Muscle of arm (tissue), 14 donors: ENCODE measurements at places on chromosomes 2 and 18. TPM values are rescaled to one million over a fixed set of nuclear protein-coding genes. Genes with fewer than 3 reads are reported as not detected.

Gene ITPRID2
- 77.4 TPM for polyA plus RNA-seq

GRCh38 chr18:26631135-26631534 is 82.8 kb upstream of the KCTD1 start:
- no peak for DNase-seq

DNA sequence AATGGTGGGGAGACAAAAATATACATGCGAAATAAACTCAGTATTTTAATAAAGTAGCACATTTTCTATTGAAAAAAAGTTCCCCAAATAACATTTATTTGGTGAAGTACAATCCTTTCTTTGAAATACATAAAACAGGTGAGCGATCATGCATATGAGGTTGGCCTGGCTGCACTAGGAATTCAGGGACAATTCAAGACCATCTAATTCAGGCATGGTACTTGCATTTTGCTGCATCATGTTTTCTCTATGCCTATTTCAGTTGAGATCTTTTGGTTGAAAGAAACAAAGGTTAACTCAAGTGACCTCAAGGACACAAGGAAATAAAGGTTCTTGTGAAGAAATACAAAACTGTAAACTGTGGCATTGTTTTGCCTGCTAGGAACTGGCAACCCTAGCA is 19.8 kb upstream of the TAF4B start:
- DNase-seq: no peak

Gene IL18RAP
- 0.91 TPM for polyA plus RNA-seq

- DNase-seq: no peak
Observed at GRCh38 chr2:191230174-191230573, 15.0 kb upstream of the MYO1B start.

DNA sequence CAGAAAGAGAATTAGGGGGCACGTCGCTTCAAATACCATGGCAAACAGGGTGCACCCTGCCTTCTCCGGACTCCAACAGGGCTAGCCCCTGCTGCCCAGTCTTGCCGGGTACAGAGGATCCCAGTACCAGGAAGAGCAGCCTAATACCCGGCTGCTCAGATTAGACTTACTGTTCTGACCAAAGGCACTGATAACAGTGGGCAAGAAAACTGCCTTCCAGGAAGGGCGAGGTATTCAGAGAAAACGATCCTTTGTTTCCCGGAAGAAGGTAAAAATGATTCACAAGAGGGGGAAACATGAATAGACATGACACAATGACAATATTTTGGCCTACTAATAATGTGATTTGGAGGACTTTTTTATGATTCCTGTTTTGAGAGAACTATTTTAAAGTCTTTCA is 99.9 kb downstream of the SS18 start:
- no peak for DNase-seq

Gene ZNF236
- polyA plus RNA-seq: 6.1 TPM

Gene RTN4
- polyA plus RNA-seq: 780 TPM

DNA sequence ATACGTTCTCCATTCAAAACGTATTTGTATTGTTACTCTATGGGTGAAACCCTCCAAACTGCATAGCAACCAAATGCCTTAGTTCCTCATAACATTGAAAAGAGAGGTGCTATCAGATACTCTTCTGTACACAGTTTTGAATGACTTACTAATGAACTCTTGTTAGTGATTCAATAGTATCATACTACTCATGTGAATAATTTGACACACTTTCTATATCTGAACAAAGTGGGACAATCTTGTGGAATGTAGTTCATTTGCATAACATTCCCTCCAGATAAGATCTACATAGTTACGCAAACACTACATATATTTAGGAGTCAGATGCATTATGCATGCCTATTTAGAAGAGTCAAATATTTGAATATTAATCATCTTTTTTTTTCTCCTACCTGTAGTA is 232.0 kb upstream of the NRXN1 start:
- DNase-seq: no peak

Gene GPBAR1
- 1.8 TPM for polyA plus RNA-seq

DNA sequence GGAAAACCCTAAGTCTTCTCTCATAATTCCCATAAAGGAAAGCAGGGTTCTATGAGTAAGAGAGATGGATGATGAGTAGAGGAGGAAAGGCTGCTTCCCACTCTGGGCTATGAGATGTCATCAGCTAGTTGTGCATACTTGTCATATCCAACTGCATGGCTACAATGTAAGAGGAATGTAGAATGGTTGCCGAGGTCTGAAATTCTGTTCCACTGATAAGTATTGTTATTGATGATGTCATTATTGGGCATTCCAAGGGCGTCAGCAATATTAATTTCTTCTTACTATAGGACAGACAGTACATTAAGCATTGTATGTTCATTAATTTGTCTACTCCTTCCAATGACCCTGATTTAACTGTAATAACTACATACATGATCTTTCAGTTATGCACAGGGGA is 88.1 kb downstream of the L3MBTL4 start:
- no peak for DNase-seq

DNA sequence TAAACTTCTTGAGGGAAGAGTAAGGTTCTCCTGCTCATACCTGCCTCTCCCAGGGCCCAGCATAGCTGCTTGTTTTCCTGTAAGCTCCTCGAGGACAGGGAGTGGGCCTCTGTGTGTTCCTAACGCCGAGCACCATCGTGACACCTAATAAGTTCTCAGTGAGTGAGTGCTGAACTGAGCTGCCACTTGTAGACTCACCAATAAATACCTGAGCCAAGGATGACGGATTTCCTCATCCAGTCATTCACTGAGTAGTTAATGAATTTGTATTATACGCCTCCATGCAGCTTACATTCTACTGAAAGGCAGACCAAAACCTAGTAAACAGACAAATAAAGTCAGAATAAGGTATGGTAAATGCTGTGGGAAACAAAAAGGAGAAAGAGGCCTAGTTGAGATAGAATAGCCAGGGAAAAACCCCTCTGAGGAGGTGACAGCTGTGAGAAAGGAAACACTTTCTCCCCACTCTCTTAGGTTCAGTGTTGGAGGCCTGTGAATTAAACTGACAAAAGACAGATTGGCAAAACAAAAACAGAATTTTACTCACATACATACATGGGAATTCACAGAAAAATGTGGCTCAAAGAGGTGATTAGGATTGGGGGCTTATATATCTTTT is 138.6 kb downstream of the B3GNT2 start:
- DNase-seq: no peak

Gene ALLC
- not detected for polyA plus RNA-seq

Gene TMEM178A
- 9.4 TPM for polyA plus RNA-seq

Gene LAMA3
- polyA plus RNA-seq: not detected

- DNase-seq: no peak
Observed at GRCh38 chr2:217325251-217325650, 465.4 kb upstream of the TNP1 start.

Gene NYAP2
- polyA plus RNA-seq: 0.35 TPM

Gene ALPP
- polyA plus RNA-seq: not detected

DNA sequence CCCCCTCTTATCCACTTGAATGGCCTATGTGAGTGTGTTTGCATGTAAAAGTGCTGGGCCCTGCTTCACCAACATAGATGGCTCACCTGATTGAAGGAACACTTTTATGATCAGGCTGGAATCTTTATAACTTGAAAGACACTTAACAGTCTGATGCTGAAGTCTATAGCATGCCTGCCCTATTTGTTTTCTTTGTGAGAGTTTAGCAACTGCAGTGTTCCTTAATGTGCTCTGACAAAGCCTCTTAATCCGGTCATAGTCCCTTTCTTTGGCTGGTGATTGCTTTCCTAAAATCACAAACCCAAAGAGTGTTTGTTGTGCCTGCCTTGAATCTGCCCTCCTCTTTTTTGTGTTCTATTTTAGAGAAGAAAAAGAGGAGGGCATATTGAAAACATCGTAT is 1382.8 kb upstream of the CELF4 start:
- no peak for DNase-seq

DNA sequence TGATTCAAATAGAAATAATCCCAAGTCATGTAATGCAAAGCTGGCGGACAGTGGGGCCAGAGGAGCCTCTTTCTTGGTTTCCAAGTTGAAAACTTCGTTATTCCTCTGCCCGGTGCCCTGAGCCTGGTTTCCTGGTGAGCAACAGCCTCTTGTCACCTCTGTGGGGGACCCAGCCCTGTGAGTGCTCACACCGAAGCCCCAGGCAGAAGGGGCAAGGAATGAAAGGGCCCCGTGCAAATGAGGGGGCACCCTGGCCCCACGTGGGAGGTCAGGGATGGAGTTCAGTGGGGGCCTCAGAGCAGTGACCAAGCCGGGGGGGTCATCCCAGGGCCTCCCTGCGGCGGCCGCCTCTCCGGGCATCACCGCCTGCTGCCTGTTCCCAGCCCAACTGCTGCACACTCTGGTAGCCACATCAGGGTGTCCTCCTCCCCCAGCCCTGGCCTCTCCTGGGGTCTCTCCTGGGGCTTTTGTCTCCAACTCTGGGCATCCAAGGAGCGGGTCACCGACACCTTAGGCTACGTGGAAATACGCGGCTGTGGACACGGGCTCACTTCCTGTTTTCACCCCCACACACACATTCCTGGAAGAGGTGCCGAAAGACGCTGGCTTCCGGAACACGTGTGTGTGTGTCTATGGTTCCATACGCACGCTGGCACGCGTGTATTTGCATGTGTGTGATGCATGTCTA is 64.5 kb downstream of the TWIST2 start:
- DNase-seq: no peak

- DNase-seq: no peak
Observed at GRCh38 chr2:207720517-207721187, 9.2 kb downstream of the CCNYL1 start.

Gene SERPINB13
- 27.0 TPM for polyA plus RNA-seq

Gene FAM228B
- 20.4 TPM for polyA plus RNA-seq

DNA sequence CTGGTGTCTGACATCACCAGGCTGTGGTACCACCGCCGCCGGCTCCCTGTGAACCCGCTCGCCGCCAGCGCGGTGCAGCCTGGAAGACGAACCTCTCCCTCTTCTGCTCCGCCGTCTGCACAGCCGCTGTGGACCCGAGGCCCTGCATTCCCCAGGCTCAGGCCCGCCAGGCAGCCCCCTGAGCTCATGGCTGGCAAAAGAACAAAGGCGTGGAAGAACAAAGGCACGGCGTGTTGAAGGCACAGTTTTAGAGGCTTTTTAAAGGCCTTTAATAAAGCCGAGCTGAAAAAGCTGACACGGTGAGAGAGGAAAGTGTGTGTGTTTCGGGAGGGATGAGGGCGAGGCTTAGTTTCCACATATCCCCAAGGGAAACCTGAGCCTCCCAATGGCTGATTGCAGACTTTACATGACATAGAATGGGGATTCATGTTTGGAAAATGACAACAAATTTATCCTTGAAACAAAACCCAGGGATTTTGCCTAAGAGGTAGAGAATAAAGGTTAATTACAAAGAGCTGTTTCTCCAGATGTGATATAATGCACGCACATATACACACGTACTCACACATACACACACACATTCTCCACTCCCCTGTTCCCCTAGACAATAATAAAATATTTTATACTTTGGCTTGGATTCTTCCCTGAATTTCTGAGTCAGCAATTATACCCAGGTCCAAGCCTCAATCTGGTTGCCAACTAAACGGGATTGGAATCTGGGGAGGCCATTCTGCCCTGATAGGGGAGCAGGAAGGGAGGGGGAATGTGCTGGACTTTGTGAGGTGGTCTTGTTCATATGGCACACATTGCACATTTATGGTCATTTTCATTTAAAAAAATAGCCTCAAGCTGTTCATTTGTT is 39.7 kb downstream of the RFX8 start:
- DNase-seq: peak; percentile 46

- no peak for DNase-seq
Observed at GRCh38 chr2:127426501-127427354, 8.5 kb downstream of the PROC start.

Gene ST8SIA5
- 5.4 TPM for polyA plus RNA-seq
